ENCODE measurements at places on chromosomes 6 and 20.

- no peak for DNase-seq
Observed at GRCh38 chr20:24685736-24686135, 216.3 kb downstream of the SYNDIG1 start.

DNA sequence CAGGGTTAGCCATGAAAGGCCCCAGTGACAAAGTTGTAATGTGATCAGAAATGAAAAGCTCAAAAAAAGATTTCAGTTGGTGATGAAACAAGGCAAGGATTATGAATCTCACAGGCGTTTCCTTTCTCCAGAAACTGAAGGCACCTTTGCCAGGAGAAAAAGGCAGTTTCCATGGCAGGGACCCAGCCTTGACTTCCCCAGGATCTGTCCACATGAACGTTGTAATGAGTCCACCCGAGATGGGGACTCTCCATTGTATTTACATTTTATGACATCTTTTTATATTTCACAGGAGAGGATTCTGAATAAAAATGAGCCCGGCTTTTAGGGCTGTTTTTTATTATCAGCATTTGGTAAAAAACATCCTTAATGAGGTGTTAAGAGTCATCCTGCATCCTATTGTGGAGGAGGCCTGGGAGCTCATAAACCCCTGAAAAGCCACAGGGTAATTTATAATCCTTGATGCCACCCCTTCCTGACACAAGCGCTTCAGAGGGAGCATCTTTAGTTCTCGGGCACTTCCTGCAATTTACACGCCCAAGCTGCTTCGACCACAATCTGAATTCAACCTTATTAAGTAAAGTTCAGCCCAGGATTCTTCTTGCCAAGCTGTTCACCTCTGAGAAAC, 74.1 kb upstream of the SALL4 start:
- no peak for DNase-seq

- no peak for DNase-seq
Observed at GRCh38 chr6:109008537-109009235, 86.0 kb downstream of the SESN1 start.

DNA sequence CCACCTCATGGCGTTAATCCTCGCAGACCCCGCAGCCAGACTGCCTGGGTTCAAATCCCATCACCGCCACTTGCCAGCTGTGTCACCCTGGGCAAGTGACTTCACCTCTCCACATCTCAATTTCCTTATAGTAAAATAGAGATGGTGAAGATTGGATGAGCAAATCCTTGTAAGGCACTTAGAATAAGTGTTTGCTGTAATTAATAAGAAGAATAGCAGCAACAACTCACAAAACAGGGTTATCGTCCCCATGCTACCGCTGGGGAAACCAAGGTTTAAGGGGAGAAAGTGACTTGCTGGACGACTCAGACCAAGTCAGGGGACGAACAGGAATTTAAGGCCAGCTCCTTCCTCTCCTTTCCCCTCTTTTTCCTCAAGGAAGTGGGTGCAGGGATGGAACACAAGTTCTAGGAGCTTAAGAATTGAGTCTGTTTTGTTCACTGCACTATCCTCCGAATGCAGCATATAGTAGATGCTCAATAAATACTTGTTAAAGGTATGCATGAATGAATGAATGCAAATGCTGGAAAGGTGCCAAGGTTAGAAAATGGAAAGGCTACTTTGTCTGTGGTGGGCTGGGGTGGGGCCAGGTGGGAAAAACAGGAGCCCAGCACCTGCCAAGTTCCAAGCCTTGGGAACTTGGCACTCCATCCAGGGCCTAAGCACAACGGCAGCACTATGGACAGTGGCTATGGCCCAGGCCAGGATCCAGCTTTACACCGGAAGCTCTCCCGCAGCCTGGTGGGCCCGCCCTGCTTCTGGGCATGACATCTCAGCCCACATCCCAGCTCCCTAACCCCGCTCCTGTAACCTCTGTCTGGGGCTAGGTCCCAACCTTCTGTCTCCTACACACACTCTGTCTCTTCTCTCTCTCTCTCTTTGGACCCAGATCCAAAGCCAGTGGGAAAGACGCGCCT, 4.9 kb upstream of the CDH22 start:
- no peak for DNase-seq

GRCh38 chr20:536426-537010, 7.1 kb downstream of the CSNK2A1 start:
- DNase-seq = no peak

DNA sequence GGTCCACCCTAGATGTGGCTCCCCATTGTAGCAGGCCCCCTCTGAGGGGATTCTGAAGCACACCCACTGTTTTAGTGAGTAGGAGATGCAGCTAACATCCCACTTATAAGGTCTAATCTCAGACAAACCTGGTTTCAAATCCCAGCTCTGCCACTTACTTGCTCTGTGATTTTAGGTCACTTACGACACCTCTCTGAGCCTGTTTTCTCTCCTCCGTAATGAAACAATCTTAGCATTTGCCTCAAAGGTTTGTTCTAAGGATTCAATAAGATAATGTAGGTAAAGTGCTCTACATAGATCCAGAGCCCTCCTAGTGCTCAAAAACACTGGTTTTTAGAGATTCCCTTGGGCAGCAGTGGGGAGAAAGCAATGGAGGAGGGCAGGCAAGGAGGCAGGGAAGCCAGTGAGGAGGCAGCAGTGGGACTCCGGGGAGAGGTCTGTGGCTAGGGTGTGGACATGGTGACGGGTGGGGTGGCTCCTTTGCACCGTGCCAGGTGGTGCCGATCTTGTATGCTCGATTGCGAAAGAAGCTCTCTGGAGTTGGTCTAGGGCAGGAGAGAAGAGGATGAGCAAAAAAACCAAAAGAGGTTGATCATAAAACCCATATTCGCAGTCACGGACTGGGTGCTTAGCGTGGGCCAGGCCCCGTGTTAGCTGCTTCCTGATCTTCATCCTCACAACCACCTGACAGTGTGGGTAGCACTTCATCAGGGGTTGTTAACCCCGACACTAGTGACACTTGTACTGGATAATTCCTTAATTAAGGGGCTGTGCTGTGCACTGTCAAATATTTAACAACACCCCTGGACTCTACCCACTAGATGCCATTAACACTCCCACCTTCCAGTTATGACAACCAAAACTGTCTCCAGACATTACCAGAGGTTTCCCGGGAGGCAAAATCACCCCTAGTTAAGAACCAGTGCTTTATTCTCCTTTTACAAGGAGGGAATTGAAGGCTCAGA, 16.8 kb upstream of the PTGIS start:
- DNase-seq = no peak

DNA sequence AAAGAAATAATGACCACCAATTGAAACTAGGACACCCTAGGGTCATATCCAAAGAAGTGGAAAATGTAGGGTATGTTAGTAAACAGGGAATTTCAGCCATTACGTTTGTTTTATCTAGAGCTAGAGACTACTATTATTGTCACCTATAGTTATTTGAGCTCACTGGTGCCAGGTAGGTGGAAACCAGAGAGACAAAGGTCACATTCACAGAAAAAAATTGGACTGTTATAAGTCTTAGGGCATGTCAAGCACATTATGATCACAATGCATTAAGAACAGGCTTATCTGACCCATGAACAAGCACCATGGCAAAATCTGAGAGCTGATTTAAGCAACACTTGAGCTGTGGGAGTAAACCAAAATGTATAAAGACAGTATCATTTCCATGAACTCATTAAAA, 530.1 kb upstream of the CITED2 start:
- DNase-seq = no peak

DNA sequence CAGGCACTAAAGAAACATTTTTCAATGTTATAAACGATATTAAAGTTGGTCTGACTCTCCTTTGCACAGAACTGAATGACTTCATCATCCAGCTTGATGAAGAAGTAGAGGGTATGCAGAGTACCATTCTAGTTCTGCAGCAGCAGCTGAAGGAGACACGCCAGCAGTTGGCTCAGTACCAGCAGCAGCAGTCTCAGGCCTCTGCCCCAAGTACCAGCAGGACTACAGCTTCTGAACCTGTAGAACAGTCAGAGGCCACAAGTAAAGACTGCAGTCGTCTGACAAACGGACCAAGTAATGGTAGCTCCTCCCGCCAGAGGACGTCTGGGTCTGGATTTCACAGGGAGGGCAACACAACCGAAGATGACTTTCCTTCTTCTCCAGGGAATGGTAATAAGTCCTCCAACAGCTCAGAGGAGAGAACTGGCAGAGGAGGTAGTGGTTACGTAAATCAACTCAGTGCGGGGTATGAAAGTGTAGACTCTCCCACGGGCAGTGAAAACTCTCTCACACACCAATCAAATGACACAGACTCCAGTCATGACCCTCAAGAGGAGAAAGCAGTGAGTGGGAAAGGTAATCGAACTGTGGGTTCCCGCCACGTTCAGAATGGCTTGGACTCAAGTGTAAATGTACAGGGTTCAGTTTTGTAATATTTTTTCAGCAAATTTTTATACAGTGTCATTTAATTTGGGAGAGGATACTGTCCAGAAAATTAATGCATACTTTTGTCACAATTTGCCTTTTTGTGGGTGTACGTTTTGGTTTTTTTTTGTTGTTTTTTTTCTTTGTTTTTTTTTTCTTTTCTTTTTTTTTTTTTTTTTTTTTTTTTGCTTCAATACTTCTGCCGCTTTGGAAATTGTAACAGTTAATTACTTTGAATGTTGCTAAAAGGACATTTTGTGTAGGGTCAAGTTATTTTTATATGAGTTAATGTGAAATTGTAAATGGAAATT, 6.6 kb upstream of the ACAT2 start:
- DNase-seq = no peak

GRCh38 chr6:138104618-138105213, 2.5 kb downstream of the PERP start:
- DNase-seq = no peak

GRCh38 chr20:10524643-10525042, 89.5 kb downstream of the SLX4IP start:
- no peak for DNase-seq

- DNase-seq = no peak
Observed at GRCh38 chr6:3892603-3893002, 43.4 kb downstream of the FAM50B start.
